ENCODE measurements at places on chromosomes 4 and X.
A peak's percentile ranks its signal among the peaks of the same experiment; 100 is the strongest.

GRCh38 chrX:11375614-11376119 lies 82.5 kb downstream of the AMELX start:
- DNase-seq = no peak

DNA sequence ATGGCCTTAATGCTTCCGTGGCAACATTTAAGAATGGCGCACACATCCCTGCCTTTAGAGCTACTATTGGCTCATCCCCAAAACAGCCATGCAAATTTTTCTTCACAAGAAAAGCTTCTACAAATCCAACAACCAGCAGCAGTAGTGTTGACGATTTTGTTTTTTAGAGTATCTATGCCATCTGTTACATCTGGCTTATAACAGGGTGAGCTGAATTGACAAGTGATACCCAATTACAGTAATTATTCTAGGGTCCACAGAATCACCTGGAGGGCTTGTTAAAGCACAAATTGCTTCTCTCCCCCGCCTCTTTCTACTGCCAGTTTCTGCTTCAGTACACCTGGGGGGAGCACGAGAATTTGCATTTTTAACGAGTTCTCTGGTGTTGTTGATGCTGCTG lies 34.1 kb downstream of the DCHS2 start:
- no peak for DNase-seq

DNA sequence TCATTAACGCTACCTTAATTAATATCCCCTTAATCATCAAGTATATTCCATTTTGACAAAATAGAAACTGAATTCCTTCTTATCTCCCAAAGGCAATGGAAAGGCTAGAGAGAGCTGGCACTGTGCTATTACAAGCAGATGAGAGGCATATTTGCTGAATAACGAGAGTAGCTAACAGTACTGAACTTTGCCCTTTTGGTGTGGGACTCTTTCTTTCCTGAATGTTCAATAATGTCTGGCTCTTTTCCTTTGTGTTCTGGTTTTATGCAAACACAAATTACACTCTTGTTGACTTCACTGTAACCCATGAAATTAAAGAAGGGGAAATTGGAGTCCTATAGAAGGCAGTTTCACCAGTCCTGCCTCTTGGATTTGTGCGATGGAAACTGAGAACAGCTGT lies 63.5 kb downstream of the SHROOM3 start:
- no peak for DNase-seq

GRCh38 chrX:69107231-69107739 lies 58.0 kb downstream of the PJA1 start:
- peak; percentile 62 for DNase-seq

DNA sequence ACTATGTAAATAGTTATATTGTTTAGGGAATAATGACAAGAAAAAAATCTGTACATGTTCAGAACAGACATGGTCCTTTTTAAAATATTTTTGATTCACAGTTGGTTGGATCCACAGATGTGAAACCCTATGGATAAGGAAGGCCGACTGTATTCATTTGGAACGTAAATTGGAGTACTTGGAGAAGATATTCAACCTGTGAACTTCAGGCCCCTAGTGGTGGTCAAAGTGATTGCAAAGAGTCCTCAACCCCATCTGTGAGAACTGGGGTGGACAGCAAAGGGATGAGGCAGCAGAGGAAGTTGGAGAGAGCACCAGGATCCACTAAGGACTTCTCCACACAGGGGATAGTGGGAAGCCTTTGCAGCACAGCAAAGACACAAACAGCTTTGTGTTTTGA lies 6.2 kb upstream of the CXCL13 start:
- no peak for DNase-seq

DNA sequence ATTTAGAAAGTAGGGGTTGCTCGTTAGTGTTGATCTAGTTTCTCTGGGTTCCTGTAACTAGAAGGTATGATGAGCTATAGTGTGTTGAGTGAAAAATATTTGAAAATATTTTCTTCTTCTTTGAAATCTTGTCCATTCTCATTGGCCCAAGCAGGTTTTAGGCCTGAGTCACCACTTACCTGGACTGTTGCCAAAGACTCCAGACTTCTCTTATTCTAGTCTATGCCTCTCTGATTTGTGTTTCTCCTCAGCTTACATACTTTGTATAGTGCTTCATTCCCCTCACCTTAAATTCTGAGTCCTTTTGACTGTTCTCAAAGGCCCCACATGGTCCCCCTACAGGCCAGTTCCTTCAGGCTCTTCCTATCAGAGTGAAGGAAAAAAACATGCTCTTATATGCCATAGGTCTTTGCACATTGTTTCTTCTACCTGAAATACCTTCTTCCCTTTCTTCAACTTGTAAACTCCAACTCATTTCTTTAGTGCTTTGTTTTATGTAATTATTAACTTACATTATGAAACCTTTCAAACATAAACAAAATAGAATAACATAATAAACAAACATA lies 258.2 kb downstream of the PPP1R2C start:
- no peak for DNase-seq

DNA sequence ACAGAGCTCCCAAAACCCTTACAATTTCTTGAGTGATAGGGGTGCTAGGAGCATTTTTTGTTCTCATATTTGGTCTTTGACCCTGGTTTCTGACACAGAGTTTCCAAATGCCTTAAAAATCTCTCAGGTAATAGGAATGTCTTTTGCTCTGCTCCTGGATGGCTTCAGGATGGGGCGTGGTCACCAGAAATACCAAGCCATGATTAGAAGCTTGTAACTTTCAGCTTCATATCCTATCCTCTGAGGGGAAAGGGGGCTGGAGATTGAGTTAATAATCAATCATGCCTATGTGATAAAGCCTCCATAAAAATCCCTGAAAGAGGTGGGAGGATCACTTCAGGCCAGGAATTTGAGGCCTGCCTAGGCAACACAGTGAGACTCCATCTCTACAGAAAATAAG lies 34.6 kb upstream of the IL9R start:
- DNase-seq = no peak

- DNase-seq = no peak
Observed at GRCh38 chr4:113945906-113946305, 33.5 kb downstream of the ARSJ start.

GRCh38 chr4:77190053-77190452 lies 33.0 kb downstream of the CCNG2 start:
- no peak for DNase-seq

GRCh38 chrX:3262901-3263300 lies 83.6 kb downstream of the MXRA5 start:
- DNase-seq = no peak

DNA sequence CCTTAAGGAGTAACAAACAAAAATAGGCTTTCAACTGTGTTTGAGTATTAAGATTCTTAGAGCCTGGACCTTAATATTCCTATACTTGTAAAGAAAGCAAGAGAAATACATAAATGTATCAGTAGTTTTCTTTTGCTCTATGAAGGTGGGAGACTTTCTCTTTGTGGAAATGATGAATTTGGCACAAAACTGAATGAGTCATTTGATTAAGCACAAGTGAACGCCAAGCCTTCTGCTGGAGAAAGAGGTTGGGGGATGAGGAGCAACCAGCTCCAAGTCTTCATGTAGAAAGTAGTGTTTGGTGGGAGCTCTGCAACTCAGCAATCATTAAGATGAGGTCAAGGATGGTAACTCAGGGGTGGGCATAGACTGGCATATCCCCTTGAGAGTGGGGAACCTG lies 49.6 kb downstream of the MEPE start:
- DNase-seq = no peak

GRCh38 chr4:177478496-177478895 lies 36.3 kb upstream of the AGA start:
- no peak for DNase-seq

GRCh38 chr4:173130687-173131086 lies 37.9 kb upstream of the GALNT7 start:
- DNase-seq = no peak

DNA sequence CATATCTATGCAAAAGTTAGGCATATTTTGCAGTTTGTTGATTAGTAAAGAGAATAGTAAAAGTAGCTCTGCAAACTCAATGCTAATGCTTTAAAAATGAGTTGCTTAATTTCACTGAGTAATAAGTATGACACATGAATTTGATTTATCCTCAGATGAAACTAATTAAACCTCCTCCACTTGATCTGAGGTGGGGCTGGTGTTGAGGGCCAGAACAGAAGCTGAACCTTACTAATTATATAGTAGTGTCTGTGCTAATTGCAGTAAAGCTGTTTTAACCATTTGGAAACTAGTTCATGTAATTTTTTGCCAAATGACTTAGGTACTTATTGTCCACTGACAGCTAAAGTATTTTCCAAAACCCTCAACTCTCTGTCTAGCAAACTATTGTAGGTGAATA lies 7.7 kb upstream of the PGAM4 start:
- no peak for DNase-seq

DNA sequence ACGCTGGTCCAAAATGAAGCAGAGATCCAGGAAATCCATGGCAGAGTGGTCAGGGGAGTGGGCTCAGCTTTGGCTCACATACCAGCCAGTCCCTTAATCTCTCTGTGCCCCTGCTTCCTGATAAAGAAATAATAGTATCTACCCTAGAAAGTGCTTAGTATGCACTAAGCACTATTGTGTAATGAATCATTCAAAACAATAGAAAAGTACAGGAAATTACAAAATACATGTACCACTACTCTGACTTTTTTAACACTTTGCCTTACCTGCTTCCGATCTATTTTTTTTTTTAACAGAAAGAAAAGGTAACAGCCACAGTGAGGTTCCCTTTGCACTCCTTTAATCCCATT lies 49.9 kb downstream of the TBC1D9 start:
- DNase-seq = no peak

DNA sequence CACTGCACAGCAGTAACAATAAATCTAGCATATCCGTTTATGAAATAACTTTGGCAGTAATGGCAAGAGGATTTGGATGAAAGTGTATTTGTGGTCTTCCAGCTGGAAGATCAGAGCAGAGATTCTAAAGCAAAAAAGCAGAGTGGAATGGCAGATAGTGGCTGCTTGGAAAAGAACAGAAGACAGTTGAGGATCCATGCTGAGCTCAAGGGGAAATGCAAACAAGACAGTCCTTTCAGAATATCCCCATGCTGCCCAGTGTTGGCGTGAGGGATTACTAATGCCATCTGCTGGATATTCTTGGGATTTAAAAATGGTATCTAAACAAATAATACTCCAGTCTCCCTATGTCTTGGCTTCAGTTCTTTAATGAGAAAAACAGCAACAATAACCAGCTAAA lies 629.1 kb upstream of the ATOH1 start:
- peak; percentile 35 for DNase-seq

DNA sequence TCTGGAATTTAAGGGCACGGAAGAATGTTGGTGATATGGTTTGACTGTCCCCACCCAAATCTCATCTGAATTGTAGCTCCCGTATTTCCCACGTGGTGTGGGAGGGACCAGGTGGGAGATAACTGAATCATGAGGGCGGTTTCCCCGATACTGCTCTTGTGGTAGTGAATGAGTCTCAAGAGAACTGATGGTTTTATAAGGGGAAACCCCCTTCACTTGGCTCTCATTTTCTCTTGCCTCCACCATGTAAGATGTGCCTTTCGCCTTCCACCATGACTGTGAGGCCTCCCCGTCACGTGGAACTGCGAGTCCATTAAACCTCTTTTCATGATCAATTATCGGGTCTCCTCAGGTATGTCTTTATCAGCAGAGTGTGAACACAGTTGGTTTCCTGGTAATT lies 25.6 kb upstream of the DHRSX start:
- DNase-seq = no peak

DNA sequence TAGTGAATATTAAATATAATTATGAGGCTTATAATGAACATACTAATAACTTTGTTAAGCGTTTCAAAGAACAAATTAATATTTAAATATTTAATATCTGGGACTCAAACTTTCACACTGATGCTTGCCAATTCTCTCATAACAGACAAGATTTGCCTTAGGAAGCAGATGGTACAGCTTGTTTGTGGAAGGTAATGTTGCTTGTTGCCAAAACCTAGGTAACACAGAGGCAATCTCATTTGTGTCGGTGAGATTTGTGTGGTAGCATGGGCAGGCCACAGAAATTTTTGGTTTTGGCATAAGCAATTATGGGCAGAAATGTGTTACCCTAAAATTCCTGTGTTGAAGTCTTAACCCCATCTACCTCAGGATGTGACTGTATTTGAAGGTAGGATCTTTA lies 114.9 kb upstream of the AFF2 start:
- no peak for DNase-seq

- peak; percentile 76 for DNase-seq
Observed at GRCh38 chr4:112234952-112235609, 3.5 kb downstream of the AP1AR start.

DNA sequence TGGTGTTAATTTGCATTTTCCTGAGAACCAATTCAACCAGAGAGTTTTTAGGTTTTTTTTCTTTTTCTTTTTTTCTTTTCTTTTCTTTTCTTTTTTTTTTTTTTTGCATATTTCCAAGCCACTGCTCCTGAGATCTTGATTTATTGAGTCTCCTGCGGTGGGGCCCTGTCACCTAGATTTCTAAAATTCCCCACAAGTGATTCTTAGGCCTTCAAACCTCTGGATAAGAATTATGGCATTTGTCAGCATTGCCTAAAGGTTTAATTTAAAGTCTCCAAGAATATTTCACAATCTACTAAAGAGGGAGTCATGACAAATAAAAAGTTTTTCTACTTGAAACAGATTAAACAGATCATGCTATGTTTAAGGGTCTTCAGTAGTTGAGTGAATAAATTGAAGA lies 84.9 kb downstream of the GAB1 start:
- no peak for DNase-seq

GRCh38 chr4:38590046-38590445 lies 74.0 kb upstream of the KLF3 start:
- DNase-seq = peak; percentile 63

- no peak for DNase-seq
Observed at GRCh38 chrX:576904-577560, 53.6 kb upstream of the SHOX start.

DNA sequence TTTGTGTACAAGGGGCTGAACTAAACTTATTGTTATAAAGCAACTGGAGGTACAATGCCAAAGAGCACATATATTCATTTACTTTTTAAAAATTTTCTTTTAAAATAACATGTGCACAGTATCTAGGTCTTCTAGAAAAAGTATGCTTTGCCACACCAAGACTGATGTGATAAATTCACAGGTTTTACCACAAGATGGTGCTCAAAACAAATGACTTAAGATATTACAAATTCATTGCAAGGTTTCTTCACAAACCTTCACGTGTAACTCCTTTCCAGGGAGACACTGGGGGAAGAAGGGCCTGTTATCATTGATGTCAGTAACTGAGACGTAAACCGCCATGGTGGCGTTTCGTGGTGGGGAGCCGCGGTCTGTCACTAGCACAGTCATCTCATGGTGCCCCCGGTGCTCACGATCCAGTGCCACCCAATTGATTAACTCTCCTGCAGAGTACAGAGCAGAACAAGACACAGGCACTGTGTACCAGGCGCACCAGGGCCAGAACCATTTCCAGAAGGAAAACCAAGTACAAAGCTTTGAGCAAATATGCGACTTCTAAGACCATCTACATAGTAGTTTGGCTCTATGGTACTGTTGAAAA lies 162.2 kb downstream of the DCHS2 start:
- peak; percentile 58 for DNase-seq

- DNase-seq = peak; percentile 25
Observed at GRCh38 chrX:151973851-151974335, 583 bp downstream of the GABRE start.

- DNase-seq = no peak
Observed at GRCh38 chr4:15587649-15588048, 67.5 kb downstream of the FBXL5 start.

DNA sequence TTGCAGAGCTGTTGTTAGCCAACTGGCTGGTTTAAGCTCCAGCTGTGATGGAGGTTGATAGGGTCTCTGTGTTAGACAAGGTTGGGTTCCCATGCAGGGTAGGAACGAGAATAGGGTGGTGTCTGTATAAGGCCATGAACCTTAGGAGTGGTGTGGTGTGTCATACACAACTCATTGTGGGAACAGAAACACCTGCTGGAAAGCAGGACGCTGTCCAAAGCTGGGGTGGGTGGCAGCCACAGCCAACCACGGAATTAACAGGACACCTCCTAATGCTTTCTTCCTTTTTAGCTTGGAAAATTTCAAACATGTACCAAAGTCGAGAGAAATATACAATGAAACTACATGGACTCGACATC lies 94.4 kb downstream of the ARHGAP10 start:
- DNase-seq = no peak
